ENCODE measurements at places on chromosomes 2 and 18. TPM values are rescaled to one million over a fixed set of nuclear protein-coding genes. Genes with fewer than 3 reads are reported as not detected.
A peak's percentile ranks its signal among the peaks of the same experiment; 100 is the strongest.

DNA sequence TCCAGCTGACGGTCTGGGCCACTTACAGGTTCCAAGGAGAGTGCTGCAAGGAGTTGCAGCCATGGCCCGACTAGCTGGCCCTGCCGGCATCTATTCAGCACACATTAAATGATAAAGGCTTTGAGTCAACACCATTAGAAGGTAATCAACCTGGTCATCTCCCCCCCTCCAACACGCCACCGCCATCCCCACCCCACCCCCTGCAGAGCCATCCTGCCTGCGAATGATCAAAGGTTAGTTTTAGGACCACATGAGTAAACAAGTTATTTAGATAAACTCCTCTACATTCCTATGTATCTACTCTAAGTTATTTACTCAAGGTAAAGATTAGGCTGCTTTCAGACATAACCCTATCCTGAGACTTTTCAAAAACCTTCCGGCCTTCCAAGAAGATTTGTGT, 349.3 kb upstream of the SLC39A10 start:
- DNase-seq, result no peak

DNA sequence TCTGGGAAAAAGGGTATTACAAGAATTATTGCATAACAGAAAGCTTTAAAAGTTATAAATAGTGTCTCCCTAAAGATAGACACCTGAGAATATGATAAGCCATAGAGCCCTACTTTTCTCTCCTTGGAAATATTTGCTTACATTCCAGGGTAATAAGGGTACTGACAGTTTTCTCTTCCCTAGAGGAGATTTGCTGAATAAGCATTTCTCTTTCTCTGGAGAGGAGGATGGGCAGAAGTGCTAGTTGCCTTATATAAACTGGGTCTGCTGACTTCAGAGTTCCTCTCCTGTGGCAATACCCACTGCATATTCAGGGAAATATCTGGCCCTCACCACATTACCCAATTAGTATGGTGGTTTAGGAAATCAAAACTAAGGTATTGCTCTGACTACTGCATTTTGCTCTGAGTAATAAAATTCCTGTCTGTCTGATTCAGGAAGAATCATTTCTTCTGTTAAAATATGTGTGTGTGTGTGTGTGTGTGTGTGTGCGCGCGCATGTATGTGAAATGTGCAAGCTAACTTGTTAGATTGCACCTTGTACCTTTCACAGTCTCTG, 1391.3 kb downstream of the DSC3 start:
- no peak for DNase-seq

GRCh38 chr2:220036431-220036830, 409.0 kb downstream of the SLC4A3 start:
- DNase-seq, result no peak

DNA sequence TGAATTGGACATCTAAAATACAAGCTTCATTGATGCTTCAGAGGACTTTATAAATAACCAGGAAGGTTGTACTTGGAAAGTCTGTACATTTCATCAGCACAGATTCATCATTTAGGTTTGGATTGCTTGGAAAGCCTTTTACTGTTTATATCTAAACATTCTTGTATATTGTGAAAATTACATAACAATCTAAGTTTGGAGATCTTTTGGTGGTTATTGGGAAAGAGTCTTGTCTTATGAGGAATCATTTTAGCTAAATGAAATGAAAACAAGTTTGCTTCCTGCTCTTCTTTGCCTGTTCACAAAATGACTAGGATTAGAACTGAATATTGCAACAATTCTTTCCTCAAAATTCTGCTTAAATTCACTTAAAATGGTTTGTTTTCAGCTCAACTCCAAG, 79.3 kb downstream of the ABI2 start:
- DNase-seq, result no peak

GRCh38 chr2:127887082-127887775, 1.5 kb upstream of the AMMECR1L start:
- peak; percentile 77 for DNase-seq

DNA sequence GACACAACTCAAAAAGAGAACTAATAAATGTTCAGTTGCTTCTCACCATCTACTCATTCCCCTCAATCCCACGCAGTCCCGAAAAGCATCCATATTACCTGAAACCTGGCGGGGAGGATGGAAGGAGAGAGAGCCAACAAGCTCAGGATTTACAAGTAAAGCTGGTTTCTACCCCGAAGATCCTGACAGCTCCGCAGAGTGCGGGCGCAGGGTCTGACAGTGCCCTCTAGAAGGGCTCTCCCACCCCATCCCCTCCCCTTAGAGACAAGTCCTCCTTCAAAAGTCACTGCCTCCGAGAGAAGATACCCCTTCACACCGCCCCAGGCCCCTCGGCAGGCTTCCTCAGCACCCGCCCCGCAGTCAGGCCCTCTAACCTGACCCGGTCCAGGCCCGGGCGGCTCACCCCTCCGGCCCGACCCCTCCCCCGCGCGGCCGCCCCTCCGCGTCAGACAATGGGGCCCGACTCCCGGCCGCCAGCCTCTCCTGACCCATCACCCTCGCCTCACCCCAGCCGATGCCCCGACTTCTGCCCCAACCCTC, 550 bp downstream of the RAB1A start:
- DNase-seq, result peak; percentile 55

DNA sequence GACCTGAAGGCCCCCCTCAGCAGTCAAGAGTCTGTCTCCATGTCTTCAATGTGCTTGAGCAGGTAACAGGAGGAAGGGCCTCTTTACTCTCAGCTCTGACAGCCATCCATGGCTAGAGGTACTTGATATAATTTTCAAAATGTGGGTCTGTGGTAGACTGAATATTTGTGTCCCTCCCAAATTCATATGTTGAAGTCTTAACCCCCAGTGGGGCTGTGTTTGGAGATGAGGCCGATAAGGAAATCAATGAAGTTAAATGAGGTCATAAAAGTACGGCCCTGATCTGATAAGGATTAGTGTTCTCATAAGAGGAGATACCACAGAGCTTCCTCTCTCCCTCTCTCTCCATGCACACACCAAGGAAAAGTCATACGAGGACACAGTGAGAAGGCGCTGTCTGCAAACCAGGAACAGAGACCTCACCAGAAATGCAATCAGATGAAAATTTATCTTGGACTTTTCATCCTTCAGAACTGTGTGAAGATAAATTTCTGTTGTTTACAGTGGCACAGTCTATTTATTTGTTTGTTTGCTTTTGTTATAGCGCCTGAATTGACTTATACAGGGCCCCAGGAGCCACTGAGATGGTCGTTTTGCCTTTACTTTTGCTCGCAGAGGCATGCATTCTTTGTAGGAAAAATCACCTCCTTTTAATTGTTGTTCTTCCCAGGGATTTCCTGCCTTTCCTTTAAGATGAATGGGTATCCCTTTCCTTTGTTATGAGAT, 274.8 kb upstream of the TRIB2 start:
- DNase-seq, result no peak

DNA sequence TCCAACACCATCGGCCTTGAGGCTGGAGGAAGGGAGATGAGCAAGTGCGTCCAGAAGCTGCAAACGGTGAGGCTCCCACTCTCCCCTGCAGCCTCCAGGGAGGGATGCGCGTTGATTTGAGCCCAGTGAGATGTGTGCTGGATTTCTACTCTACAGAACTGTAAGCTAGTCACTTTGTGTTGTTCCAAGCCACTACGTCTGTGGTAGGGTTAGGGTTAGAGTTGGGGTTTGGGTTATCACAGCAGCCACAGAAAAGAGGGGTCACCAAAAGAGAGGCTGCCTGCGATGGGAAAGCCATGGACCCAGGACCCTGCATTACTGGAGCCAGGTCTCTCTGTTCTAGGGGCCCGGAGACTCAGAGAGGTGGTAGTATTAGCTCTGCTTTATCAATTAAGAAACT, 94.5 kb downstream of the KCNF1 start:
- DNase-seq, result no peak

DNA sequence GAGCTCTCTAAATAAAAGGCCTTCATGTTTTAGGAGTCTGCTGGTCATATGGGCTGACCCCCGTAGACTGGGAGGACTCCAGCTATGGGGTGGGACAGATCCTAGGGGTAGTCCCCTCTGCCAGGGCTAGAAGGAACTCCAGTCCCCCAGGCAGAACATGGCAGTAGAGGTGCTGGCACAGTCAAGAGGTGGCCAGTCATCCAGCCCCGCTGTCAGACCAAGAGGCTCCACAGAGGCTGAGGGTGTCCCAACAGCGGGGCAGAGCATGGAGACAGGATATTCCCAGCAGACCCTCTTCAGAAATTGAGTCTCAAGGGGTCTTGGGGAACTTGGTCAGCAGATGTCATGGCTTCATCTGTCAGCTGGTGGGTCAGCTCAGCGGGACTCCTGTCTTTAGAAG, 76.6 kb downstream of the LONRF2 start:
- no peak for DNase-seq

- peak; percentile 35 for DNase-seq
These were observed 424.3 kb downstream of the DCC start for GRCh38 chr18:52764316-52764715.

DNA sequence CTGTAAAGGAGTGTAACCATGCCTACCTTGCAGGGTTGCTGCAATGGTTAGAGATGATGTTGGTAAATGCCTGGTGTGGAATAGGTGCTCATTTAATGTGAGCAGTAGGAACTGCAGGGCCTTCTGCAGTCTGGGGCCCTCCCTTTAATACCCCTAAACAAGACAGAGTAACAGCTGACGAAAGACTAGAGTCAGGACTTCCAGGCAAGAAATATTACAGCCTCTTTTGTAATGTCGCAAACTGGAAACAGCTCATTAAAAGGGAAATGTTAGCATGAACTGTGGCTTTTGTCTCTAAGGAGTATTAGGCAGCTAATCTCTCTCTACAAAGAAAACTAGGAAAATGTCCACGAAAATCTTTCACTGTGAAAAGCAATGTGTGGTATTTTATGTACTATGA, 26.0 kb downstream of the MARCO start:
- no peak for DNase-seq

DNA sequence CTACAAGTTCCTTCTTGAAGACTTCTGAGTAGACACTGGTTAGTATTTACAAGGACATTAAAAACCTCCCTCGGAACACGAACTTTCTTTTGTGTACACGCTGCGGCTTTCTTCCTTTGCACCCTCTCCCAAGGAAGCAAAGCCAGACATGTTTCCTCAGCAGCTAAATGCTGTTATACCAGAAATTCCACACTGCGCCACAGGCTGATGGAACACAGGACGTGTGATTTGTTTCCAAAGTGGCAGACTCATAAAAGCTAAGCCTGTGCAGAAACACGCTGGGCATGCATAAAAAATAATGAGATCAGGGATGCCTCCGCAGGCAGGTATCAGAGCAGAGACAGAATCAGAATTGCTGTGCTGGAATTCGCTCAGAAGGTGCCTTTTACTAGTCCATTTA, 73.0 kb upstream of the RGPD5 start:
- DNase-seq, result peak; percentile 51

DNA sequence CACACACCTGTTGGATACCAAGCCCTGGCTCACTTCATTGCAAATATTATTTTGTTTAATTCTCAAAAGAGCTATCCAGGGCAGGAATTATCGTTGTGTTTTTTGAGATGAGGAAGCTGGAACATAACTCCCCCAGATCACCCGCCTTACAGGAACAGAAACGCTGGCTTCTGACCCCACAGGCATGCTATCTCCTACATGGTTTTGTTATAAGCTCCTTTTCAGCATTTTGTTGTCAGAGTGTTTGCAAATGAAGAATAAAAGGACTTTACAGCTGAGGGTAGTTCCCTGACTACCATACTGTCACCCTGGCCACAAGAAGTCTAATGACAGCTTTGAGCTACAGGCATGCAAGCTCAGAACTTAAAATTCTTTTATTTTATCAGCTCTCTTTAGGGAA, 62.0 kb upstream of the MRPS9 start:
- DNase-seq, result no peak

DNA sequence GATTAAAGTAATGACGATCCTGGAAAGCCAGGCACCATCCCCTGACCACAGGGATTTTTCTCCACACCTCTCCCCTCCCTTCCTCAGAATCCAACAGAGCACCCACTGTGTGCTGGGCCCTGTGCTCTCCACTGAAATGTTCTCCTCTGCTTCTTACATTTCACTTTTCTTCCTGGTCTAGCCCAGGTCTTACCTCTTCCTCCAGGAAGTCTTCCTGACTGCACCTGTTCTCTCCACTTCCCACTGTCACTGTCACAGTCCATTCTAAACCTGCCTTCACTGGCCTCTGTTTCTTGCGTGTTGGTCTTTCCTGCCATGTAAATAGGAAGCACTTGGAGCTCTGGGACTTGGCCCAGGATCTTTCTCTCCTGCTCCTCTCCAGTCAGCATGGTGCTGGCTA, 7.4 kb upstream of the NGEF start:
- no peak for DNase-seq

GRCh38 chr18:67508146-67508545, 8.4 kb downstream of the DSEL start:
- no peak for DNase-seq

DNA sequence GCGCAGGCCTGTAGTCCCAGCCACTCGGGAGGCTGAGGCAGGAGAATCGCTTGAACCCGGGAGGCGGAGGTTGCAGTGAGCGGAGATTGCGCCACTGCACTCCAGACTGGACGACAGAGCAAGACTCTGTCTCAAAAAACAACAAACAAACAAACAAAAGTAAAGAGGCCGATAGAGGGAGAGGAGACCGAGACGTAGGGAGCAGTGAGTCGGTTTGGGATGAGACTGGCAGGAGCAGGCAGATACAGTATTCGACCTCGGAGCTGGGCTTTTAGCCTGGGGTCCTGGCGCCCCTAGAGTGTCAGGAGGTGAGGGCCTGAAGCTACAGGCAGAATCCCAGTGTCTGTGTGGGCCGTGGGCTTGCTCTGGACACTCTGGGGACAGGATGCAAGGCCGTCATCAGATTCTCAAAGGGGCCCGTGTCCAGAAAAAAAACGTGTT, 51.2 kb downstream of the SLC4A1AP start:
- DNase-seq, result no peak

GRCh38 chr18:35355140-35355618, 11.0 kb upstream of the ZNF24 start:
- DNase-seq, result peak; percentile 85

DNA sequence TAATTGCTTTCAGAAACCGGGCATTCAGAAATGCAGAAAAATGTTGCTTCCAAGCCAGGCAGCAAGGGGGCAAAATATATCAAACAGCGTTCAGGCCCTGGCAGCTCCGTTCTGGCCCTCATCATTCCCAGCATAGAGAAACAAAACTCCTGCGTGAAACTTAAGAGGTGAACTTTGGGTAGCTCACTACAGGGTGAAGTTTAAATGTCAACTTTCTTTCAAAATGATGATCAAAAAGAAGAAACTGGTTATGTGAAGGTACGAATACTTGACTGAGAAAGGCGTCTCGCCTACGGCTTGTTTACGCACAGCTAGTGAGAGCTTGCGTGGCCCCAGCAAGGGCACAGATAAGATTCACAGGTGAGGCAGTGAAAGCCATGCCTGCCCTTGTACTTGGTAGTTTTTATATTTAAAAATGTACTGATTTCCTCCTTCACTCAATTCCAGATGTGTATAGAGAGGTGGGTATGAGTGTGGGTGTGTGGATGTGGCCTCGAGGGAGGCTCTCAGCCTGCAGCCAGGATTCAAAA, 127.5 kb downstream of the NFATC1 start:
- DNase-seq, result no peak

GRCh38 chr18:13382366-13382953, 163.9 kb downstream of the LDLRAD4 start:
- no peak for DNase-seq

GRCh38 chr2:197079832-197080555, 153.5 kb upstream of the PGAP1 start:
- peak; percentile 55 for DNase-seq

GRCh38 chr2:39549718-39550464, 112.8 kb upstream of the MAP4K3 start:
- no peak for DNase-seq

LCT gene
- not detected for polyA plus RNA-seq

CNGA3 gene
- polyA plus RNA-seq, result 10.8 TPM

EMX1 gene
- polyA plus RNA-seq, result 9.1 TPM

LYG2 gene
- polyA plus RNA-seq, result not detected

GALNT14 gene
- 2.5 TPM for polyA plus RNA-seq

DSC2 gene
- polyA plus RNA-seq, result 0.22 TPM

B3GNT7 gene
- 3.4 TPM for polyA plus RNA-seq

KCNS3 gene
- 1.2 TPM for polyA plus RNA-seq

G6PC2 gene
- not detected for polyA plus RNA-seq

AFF3 gene
- 3.1 TPM for polyA plus RNA-seq

Measured in brain (organoid and tissue), 16 donors.